ENCODE measurements at places on chromosomes 6 and 20. TPM values are rescaled to one million over a fixed set of nuclear protein-coding genes. Genes with fewer than 3 reads are reported as not detected.

The SIM1 gene
- total RNA-seq = under 0.01 TPM

The ZBTB46 gene
- total RNA-seq = 1.1 TPM

The C6orf15 gene
- total RNA-seq = not detected

The SLC26A8 gene
- total RNA-seq = not detected

The MYL9 gene
- total RNA-seq = 50.0 TPM

The TNXB gene
- total RNA-seq = 315 TPM

The NTSR1 gene
- 8.0 TPM for total RNA-seq

The SLC22A16 gene
- total RNA-seq = not detected

The SLC29A1 gene
- 23.6 TPM for total RNA-seq

The GRM1 gene
- under 0.01 TPM for total RNA-seq

The PRKN gene
- 2.0 TPM for total RNA-seq

The PNPLA1 gene
- not detected for total RNA-seq

The SPEF1 gene
- 0.09 TPM for total RNA-seq

The SEMG2 gene
- not detected for total RNA-seq

The BHLHE23 gene
- not detected for total RNA-seq

The SRMS gene
- total RNA-seq = not detected

The RGS17 gene
- total RNA-seq = 7.8 TPM

The LAMA5 gene
- 5.6 TPM for total RNA-seq

The BPIFB4 gene
- not detected for total RNA-seq

The SPTLC3 gene
- 6.8 TPM for total RNA-seq

The PAX1 gene
- total RNA-seq = not detected
